ENCODE measurements at places on chromosomes 12 and 14. TPM values are rescaled to one million over a fixed set of nuclear protein-coding genes. Genes with fewer than 3 reads are reported as not detected.

DNA sequence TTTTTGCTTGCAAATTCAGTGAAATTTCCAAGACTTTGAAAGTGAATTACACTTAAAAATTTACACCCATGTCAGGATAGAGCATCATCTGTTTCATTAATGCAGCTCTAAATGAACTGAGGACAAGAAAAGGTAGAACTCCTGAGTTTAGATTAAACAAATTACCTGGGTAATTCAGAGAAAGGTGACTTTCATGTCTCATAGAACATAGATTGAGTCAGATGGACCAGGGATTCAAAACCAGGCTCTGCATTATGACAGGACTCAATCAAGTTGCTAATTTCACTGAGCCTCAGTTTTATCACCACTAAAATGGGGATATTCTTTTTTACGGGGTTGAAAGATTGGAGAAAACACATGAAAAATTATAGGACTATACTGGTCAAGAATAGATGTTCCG lies 4.5 kb downstream of the ARHGDIB start:
- no peak for DNase-seq

DNA sequence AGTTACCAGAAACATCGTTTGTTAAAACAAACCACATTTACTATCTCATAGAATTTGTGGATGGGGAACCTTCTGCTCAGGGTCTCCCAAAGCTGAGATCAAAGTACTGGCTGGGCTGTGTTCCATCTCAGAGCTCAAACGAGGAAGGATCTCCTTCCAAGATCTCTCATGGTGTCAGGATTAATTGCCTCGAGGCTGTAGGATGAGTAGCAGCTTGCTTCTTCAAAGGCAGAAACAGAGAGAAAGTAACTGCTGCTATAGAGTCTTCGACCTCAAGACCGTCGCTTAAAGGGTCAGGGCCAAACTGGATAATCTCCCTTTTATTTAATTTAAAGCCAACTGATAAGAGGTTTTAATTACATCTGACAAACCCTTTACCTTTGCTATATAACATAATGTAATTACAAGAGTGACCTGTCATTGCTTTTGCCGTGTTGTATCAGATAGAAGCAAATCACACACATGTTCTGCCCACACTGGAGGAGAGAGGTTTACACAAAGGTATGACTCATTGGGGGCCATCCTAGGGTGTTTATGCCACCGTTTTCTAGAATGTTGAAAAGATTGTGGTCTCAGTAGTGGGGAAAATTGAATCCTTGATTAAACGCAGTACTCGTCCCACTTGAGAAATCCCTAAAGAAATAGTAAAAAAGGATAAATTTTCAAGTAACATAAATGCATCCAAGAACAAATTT lies 868.8 kb upstream of the TMEM132C start:
- DNase-seq: no peak

DNA sequence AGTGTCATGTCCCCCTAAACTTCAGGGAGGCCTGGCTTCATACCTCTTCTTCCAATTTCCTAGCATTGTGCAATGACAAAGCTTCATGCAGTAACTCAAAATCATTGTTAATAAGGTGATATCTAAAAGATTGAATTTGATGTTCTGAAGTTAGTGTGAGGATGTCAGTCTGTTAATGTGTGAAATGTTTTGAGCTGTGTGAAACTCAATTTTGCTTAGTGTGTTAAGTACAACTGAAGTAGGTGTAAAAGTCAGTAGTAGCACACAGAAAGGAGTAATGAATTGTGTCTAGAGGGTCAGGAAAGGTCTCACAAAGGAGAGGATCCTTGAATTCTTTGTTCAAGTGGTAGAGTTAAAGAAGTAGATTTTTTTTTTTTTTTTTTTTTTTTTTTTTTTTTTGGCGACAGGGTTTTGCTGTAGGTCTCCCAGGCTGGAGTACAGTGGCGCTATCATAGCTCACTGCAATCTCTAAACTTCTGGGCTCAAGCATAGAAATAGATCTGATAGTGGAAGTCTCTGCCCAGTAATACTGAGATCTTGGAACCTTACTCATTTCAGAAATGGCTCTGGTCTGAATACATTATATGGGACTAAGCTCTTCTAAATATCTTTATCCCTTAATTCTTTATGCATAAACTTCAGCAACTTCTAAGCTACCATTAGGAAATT lies 63.9 kb downstream of the FUT8 start:
- DNase-seq: no peak

GRCh38 chr14:87944987-87945604 lies 47.9 kb downstream of the GALC start:
- DNase-seq: no peak

Gene CACNA1C
- total RNA-seq: 0.02 TPM

DNA sequence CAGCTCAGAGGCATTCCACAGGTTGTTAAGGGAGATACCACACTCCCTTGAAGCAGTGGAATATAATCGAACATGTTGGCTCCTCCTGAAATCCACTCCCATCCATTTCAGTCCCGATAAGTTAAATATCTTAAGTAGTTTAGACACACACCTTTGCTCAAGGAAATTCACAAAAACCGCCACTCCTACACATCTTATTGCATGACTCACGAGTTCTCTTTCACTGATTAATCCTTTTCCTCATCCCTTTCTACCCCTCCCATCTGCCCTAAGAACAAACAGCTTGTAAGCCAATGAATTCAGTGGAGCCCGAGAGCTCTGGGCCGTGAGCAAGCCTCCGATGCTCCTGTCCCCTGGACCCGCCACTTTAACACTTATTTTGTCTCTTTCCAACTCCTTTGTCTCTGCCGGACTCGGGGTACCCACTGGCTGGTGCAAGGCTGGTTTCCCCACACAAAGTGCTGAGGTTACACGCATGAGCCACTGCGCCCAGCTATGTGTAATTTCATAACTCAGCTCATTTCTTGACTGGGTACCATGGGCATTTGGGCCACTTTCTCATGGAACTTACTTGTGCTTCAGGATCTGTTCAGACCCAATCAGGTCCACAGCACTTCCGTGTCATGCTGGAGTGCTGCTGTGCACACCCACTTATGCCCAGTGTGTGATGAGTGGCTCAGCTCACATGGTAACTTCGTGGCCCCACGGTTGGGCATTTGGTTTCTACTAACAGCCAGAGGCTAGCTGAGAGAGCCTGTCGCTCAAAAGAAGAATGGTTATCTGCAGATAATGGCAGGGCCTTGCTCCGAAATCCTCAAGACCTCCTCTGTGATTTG lies 171.8 kb upstream of the ALG10B start:
- no peak for DNase-seq

Gene TMEM229B
- 15.2 TPM for total RNA-seq

DNA sequence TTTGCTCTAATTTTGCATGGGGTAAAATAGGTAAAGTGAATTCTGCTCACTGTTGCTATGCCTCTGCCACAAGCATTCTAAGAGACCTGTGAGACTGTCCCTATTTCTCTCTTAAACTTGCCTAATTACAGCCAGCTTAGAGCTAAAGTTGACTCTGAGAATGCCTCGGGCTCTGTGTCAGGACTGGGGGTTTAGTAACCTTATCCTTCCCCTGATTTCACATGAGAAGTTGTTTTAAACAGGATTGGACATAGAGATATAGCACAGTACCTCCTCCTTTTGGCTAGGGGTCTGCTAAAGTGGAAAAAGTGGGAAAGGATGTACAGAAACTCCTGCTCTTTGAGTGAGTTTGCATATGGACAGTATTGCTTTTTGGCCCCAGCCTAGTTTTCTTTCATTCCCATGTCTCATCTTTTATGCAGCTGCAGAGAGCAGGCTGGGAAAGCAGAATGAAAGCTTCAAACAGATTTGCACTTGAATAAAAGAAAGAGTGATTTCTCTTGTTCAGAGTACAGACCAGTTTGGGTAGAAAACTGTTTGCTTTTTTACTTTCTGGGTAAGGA lies 122.0 kb downstream of the RAD51B start:
- DNase-seq: no peak

- no peak for DNase-seq
Measured at GRCh38 chr12:103833891-103834290, 7.1 kb downstream of the NT5DC3 start.

DNA sequence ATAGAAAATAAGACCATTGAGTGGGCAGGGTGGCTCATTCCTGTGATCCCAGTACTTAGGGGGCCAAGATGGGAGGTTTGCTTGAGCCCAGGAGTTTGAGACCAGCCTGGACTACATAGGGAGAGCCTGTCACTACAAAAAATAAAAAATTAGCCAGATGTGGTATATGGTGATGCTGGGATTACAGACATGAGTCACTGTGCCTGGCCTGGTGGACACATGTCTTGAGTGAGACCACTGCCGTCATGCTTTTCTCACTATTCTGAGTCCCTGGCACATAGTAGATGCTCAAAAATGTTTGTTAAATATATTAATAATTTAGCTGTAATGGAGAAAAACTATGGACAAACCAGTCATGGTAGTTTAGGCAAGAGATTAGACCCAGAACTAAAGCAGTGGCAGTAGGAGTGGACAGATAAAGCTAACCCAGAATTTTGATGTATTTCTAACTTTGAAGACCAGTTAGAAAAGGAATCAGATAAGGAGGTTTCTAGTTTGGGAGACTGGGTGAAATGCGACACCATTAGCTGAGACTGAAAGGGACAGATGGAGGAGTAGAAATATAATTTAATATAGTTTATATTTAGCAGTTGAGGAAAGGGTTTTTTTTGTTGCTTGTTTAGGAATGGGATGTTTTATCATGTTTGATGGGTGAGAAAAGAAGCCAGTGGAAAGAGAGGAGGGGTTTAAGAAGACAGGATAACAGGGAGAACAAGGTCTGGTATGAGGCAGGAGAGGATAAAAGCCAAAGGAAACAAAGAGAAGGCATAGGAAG lies 7.4 kb upstream of the PTGES3 start:
- no peak for DNase-seq

DNA sequence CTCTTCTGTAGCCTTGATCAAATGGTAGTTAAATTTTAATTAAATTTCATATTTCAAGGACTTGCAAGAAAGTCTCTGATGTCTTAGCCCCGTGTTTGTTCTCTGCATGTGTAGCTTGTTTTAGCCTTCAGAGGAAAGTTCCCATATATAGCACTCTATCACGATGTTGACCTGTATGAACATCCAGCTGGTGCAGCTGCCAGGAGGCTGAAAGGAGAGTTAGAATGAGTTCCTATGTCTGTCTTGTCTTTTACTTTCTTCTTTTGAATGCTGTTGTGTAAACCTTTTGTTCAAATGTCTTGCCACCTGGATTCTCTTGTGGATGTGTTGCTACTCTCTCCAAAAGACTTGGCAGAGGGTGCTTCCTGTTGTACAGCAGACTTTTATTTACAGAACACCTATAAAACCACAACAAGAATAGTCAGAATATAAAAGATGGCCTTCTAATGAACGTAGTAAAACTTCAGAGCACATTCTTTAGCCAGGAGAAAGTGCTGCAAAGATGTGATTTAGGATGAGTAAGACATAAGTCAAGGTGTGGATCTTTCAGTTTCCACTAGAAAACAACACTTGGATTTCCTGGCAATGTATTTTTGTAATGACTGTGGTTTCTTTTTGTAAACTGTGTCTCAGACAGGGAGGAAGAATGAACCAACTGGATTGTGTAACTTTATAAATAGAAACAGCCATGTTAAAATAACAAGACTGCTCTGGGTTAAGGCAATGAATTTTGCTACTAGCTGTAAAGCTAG lies 17.2 kb downstream of the NAV3 start:
- no peak for DNase-seq

Gene KIF5A
- total RNA-seq: 0.35 TPM

DNA sequence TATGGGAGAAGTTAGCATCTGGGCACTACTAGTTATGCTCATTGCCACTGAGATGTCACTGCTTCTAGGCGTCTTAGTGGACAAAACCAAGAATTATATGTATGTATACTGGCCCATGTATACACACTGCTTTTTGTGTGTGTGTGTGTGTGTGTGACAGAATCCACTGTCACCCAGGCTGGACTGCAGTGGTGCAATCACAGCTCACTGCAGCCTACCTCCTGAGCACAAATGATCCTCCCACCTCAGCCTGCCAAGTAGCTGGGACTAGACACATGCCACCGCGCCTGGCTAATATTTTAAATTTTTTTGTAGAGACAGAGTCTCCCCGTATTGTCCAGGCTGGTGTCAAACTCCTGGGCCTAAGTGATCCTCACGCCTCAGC lies 25.2 kb downstream of the LIMA1 start:
- no peak for DNase-seq

DNA sequence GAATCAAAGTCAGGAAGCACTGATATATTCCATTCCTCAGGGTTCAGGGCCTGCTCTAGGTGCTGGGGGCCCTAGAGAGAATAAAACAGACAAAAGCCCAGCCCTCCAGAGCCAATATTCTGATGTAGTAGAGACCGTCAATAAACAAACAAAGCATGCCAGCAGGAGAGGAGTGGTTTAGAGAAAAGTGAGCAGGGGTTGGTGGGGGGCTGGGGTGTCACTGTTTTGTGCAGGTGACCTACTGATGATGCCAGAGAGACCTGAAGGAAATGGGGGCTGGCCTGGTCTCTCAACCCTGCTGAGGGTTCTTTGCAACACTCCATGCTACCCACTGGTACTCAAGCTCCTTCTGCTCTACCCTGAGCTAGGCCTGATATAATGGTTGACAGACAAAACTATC lies 26.5 kb downstream of the IL26 start:
- no peak for DNase-seq

GRCh38 chr14:76820700-76821099 lies 5.5 kb upstream of the LRRC74A start:
- DNase-seq: no peak

GRCh38 chr12:44689587-44689986 lies 186.5 kb downstream of the NELL2 start:
- no peak for DNase-seq

DNA sequence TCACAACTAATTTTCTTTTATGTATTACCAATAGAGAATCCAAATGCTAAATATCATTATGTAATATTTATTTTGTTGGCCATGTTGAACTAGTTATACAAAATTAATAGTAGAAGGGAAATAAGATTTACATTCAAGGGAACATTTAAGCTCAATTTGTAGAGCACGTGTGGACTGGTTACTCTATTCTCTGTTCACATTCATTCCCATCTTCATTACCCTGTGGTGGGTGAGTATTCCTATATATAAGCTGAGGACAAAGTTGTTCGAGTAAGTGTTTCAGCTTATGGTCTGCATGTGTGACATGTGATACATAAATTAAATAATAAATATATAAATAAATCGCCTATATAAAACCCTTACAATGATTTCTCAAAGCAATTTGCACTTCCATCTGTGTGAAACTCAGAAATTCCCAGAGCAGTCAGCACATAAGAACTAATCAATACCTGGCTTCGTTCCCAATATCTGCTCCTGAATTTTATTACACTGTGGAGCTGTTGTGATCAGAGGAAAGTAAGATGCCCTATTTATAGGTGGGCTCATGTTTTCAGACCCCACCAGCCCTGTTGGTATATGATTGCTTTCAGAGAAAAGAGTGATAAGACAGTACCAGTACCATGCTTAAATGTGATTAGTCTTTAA lies 308.2 kb upstream of the DCN start:
- no peak for DNase-seq

GRCh38 chr12:115438314-115438713 lies 754.3 kb upstream of the TBX3 start:
- DNase-seq: no peak

Gene LUM
- not detected for total RNA-seq

Gene POU6F1
- total RNA-seq: 22.5 TPM

Gene IL23A
- total RNA-seq: 44.9 TPM

Gene MGST1
- 1.0 TPM for total RNA-seq

- no peak for DNase-seq
Measured at GRCh38 chr12:115230606-115231005, 546.6 kb upstream of the TBX3 start.

GRCh38 chr14:96162741-96163140 lies 41.9 kb upstream of the BDKRB2 start:
- DNase-seq: no peak
